Stimulated activated CD4-positive, alpha-beta T cell treated with anti-CD3 and anti-CD28 coated beads, Interleukin-1b, Interleukin-23, amount 100 ng/mL, for 48 hours (primary cell): ENCODE measurements at places on chromosomes 6 and 20.
A peak's percentile ranks its signal among the peaks of the same experiment; 100 is the strongest.

GRCh38 chr6:157272866-157273755 lies 50.2 kb downstream of the TMEM242 start:
- peak; percentile 31 for DNase-seq

GRCh38 chr20:37564016-37564387 lies 36.3 kb upstream of the BLCAP start:
- no peak for DNase-seq

- DNase-seq = no peak
Measured at GRCh38 chr20:10504608-10504993, 69.5 kb downstream of the SLX4IP start.

- DNase-seq = no peak
Measured at GRCh38 chr20:37956107-37956585, 53.2 kb downstream of the VSTM2L start.

DNA sequence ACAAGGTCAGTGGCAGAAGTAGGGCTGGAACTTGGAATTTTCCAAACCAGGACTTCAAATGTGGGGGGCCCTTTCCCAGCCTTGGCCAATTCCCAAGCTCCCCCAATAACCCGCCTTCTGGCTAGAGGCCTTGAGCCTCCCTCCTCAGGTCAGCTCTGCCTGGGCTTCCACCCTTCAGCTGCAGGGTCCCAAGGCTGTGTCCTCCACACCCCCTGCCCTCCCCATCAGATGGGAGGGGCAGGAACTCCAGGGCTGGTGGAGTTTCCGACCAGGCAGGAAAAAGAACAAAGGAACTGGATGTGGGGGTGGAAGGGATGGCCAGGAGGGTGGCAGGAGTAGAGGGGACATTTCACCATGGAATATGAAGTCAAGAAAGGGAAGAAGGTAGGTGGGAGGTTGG lies at the start of gene CCM2L:
Gene CCM2L (plus strand): TSS at position 338 of the 400 bp plus-strand sequence. CDS start 17 bp downstream, at position 355.
- DNase-seq = no peak

DNA sequence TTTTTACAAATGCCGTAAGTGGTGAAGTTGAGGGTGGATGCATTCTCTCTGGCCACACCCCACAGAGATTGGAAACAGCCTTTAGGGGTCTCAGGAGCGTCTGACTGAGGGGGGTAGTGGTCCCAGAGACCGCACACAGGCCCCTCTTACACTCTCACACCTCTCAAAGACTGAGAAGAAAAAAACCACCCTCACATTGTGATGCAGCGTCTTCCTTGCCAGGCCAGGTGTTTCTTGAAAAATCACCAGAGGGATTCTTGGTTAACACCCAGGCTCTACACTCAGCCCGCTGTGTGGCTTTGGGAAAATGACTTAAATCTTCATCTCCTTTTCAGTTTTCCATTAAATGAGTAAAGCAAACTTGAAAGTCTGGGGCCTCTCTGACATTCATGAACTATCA lies 115.8 kb upstream of the SPTLC3 start:
- DNase-seq = no peak

GRCh38 chr20:44254073-44254472 lies 7.0 kb downstream of the GDAP1L1 start:
- DNase-seq = no peak

DNA sequence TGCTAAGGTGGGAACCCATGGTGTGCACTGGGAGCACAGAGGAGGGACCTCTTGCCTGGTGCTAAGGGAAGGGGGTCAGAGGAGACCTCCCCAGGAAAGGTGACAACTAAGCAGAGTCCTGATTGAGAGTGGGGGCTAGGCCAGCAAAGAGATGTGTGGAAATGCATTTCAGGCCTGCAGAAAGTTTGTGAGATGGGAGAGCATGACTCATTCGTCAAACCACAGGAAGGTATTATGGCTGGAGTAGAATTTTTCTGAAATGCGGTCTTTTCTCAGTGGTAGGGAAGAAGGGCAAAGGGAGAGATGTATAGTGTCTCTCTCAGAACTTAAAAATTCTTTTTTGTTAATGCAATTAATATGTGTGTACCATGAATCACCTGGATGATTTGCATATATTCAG lies 23.6 kb upstream of the EDN1 start:
- no peak for DNase-seq

DNA sequence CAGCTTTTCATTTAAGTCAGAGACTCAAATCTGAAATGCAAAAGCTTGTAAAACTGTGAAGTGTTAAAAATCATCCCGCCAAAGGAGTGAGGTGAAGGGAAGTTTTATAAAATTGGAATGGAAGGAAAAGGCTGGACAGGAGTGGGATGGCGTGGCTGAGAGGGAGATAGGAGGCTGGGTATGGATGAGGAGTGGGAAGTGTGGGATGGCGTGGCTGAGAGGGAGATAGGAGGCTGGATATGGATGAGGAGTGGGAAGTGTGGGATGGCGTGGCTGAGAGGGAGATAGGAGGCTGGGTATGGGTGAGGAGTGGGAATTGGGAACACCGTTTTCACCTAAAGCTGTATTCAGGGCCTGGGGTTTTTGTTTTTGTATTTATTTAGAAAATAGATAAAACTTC lies 59.4 kb upstream of the NKX2-2 start:
- no peak for DNase-seq

GRCh38 chr20:728256-728944 lies 39.9 kb downstream of the SLC52A3 start:
- DNase-seq = peak; percentile 55

DNA sequence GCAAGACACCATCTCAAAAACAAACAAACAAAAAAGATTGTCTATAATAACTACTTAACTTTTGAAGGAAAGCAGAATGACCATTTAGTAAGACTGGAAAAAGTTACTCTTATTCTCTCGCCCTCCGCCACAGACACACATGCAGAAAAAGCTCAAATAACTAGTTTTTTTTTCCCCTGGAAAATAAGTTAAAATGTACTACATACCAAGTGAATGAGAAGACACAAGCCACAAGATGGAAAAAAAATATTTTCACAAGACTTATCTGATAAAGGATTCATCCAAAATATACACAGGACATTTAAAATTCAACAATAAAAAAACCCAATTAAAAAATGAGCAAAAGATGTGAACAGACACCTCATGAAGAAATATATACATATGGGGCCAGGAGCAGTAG lies 31.9 kb downstream of the NUDT3 start:
- DNase-seq = no peak

GRCh38 chr6:34608321-34609091 lies 52.4 kb upstream of the SPDEF start:
- DNase-seq = no peak

DNA sequence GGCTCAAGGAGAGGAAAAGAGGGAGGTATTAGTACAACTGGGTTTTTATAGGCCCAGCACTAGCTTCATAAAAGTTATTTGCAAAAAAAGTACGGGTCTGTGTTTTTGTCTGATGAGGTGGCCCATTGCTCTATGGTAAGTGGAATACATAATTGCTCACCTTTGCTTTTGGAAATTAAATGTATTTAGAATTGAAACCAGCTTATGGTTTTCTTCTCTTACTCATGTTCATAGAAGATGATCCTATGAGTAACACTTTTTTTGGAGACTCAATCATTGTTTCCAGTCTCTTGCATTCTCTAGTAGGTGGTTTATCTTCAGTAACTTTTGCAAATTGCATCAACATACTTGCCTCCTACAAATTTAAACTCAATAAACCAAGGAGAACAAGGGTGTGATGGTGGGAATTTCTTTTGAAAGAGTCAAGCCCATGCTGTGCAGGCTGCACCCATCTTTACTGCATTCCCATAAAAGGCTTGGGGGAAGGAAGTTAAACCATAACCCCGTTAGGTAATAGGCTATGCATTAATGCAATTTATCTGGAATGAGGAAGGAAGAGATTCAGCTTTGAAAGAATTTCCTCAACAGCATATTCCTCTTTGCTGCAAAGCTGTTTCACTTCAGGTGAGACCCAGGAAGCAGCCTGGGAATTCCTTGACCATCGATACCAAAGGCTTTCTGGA lies 48.5 kb upstream of the EDN1 start:
- no peak for DNase-seq

- peak; percentile 6 for DNase-seq
Measured at GRCh38 chr6:117265410-117266256, at the start of gene VGLL2. VGLL2 (plus strand) TSS chr6:117265558; CDS start chr6:117265764, 206 bp downstream.

- no peak for DNase-seq
Measured at GRCh38 chr6:72760114-72760793, 138.4 kb downstream of the KCNQ5 start.

DNA sequence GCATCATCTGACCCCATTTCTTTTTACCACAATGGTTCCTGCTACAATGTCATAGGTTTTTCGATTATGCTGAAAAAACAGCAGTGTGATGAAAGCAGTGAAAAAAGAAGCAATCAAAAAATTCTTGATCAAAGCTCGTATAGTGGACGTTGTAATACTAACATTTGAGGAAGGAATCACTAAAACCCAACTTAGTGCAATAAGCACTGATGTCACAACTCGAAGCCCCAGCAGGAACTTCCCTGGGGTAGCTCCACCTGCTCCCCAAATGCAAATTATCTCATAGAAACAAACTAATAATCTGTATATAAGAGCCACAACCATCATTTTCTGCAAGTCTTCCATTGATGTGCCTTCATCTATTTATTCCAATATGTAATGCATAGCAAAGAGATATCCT lies 285.6 kb upstream of the SGK1 start:
- no peak for DNase-seq

DNA sequence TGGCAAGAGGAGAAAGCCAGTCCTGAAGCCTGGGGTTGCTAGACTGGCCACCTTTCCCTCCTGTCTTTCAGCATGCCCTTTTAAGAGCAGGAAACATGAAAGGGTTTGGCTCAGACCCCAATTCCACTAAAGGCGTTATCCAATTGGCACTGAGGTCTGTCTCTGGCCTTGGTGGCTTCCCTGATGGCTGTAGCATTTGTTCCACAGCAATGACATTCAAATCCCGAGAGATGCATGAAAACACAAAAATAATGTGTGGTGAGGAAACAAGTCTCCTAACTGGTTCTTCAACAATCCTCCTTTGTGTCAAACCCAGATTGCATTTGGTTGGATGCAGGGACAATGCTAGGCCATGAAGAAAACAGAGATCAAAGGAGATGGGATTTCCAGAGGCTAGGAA lies 56.5 kb upstream of the ADTRP start:
- DNase-seq = no peak

GRCh38 chr6:37170273-37171200 lies 585 bp downstream of the PIM1 start:
- peak; percentile 59 for DNase-seq

DNA sequence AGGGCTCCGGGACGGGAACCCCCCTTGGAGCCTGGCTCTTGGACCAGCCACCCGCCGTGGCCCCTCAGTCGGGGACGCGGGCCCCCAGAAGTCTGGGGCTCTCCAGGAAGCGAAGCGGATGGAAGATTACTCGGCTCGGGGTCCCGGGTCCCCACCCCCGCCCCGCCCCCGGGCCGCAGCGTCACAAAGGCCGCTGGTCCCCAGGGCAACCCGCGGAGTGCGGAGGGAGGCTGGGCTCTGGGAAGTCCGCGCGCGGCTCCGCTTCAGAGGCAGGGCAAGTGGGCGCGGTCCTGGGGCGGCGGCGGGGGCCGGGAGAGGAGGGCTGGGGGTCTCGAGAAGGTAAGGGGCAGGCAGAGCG lies at the start of gene FNDC11:
Gene FNDC11 (plus strand): TSS at position 227 of the 358 bp plus-strand sequence. CDS start 1,505 bp downstream, outside the sequence.
- DNase-seq = no peak

GRCh38 chr20:11051136-11051535 lies 377.3 kb upstream of the JAG1 start:
- no peak for DNase-seq

- DNase-seq = no peak
Measured at GRCh38 chr6:5942591-5942990, 64.1 kb downstream of the NRN1 start.

DNA sequence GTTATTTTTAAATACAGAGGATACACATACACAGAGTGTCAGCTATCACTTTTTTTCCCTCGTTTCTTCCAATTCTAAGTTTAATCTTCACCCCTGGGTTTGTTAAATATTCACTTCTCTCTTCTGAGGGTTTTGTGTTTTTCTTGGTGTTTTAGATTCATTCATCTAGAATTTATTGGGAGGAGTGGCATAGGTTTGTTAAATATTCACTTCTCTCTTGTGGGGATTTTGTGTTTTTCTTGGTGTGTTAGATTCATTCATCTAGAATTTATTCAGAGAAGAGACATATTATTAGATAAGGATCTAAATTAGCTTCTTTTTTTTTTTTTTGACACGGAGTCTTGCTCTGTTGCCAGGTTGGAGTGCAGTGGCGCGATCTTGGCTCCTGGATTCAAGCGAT lies 3.9 kb downstream of the GTF2H5 start:
- DNase-seq = no peak

DNA sequence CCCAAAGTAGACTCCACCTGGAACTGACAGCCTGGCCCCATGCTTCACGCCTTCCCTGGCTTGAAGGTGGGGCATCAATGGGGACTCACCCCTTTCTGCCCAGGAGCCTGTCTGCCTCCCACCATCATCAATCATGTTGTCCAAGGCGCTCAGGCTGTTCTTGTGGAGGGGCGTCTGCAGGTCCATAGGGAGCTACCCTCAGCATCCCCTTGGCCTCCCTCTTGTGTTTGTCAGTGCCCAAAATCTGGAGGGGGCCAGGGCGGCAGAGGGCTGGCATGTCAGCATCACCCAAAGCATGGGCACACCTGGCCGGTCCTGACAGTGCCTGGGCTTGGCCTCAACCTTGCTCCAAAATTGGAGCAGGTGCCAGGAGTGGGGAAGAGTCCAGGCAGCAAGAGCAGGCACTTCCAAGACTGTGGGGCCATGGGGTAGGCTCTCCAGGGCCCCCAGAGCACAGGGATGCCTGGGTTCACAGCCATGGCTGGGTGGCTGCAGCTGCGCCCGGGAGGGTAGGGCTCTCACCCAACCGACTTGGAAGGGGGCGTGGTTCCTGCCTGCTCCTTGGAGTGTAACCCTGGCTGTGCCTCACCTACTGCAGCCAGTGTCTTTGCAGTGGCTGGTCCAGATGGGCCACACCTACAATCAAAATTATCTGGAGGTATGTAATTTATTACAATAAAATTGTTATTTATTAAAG lies 903.4 kb downstream of the EYS start:
- no peak for DNase-seq

DNA sequence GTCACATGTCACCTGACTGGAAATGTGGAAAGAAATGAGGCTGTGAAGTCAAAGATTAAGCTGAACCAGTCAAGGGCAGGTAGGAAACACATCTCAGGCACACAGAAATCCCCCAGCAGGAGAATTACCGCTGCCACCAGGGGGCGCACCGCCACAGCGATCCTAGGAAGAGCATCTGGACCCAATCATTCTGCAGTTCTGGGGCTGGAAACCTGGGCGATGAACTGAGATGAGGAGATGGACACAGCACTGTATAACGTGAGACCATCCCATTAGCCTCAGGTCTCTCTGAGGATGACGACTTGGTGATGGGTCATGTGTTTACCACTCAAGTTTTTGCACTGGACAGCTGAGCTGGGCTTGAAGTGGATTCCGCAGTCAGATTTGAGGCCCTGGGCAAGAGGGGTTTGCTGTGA lies 6.5 kb upstream of the SLC24A3 start:
- peak; percentile 61 for DNase-seq

GRCh38 chr6:48378884-48379407 lies 267.9 kb upstream of the PTCHD4 start:
- no peak for DNase-seq

DNA sequence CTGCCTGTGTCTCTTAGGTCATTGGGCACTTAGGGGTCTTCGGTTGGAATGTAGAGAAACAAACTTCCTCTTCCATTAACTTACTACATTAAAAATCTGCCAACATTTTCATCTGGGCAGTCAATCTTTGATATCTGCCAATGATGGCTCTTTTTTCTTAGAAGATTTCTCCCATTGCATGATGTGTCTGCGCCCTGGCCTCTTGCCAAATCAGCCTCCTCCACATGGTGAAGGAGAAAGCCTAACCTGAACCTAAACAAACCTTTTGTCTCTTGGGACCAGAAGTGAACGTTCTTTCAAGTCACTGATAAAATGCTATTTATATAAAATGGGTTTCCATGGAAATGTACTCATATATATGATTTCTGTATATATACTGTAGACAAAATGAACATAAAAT lies 998.9 kb upstream of the GJE1 start:
- DNase-seq = no peak
